ENCODE measurements at places on chromosomes 6 and 20.

DNA sequence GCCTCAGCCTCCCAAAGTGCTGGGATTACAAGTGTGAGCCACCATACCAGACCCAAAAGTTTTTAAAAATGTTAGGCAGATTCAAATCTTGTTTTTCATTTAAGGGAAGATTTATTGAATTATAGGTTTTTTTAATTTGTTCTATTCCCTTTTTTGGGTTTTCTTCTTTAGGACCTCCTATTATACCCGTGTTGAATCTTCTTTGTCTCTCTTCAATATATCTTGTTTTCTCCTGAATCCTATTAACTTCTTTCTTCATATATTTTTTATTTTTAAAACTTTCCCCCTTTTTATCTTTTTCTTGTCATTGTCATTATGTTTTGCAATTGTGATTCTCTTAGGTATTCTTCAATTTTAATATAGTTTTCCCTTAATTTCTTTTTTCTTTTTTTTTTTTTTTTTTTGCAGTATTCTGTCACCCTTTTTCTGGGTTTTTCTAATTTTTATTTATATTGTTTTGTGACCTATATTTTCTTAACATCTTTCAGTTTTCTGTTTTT, 45.9 kb upstream of the NOP56 start:
- no peak for DNase-seq

GRCh38 chr6:8069151-8069550, 5.0 kb upstream of the BLOC1S5 start:
- no peak for DNase-seq

- DNase-seq: no peak
Measured at GRCh38 chr20:63576311-63576710, 2.3 kb upstream of the HELZ2 start.

- peak; percentile 73 for DNase-seq
Measured at GRCh38 chr6:83854001-83854501, 891 bp downstream of the RIPPLY2 start.

DNA sequence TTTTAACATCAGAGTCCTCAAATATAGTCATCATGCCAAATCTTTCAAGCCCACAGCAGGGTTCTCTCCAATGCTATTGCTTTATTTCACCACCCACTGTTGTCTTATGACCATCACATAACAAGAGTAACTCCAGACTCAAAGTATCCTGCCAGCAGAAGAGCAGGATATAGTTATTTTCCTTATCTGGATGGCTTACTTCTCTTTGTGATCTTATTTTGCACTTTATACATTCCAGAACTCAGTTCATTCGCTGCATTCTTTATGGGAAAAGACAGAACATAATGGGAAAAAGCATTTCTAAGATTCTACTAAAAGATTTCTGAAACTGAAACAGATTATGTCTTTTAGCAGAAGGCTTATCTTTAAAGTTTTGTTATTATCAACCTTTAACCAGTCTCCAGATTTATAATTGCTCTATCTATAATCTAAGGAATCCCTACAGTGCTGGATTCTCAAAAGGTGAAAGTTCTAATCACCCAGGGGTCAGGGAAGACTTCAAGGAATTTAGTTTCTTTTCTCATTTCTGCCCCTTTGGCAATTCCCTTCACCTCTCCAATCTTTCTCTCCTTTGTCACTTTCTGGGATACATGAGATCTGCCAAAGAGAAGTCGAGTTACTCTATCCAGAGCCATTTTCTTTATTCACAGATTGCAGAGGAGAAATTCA, 190.4 kb downstream of the TPBG start:
- no peak for DNase-seq

DNA sequence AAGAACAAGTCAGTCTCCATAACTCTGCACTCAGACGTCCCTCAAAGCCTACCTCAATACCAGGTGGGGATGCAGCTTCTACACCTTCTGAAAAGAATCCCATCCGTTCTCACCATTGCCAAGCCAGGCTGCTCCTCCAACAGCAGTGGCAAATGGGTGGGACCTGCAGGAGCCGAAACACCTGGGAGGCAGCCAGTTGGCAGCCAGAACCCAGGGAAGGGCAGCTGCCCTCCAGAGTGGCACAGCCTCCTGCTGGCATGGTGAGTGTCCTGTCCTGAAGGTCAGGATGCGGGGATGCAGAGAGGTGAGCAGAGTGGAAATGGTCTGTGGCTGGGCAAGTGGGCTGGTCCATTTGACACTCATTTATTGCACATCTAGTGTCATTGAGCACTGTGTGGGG, 210.6 kb upstream of the CDH4 start:
- no peak for DNase-seq

GRCh38 chr6:132369526-132369925, 31.7 kb downstream of the MOXD1 start:
- no peak for DNase-seq

- no peak for DNase-seq
Measured at GRCh38 chr20:44552950-44553908, 29.1 kb upstream of the PKIG start.

DNA sequence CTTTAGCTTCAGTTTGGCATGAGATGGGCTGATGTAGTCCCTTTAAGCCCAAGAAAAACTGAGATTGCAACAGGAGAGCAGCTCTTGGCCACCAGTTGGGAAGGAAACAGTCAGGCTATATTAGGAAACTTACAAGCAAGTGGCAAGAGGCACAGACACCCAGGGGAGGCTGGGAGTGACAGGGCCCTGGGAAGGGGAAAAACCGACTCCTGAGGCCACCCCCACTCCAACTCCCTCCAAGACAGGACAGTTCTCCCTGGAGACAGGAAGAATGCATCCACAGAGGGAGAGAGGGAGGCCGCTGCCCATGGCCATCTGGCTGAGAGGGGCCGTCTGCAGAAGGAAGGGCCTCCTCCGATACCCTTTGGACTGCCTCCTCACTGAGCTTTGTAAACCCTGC, 20.5 kb downstream of the JPH2 start:
- no peak for DNase-seq

DNA sequence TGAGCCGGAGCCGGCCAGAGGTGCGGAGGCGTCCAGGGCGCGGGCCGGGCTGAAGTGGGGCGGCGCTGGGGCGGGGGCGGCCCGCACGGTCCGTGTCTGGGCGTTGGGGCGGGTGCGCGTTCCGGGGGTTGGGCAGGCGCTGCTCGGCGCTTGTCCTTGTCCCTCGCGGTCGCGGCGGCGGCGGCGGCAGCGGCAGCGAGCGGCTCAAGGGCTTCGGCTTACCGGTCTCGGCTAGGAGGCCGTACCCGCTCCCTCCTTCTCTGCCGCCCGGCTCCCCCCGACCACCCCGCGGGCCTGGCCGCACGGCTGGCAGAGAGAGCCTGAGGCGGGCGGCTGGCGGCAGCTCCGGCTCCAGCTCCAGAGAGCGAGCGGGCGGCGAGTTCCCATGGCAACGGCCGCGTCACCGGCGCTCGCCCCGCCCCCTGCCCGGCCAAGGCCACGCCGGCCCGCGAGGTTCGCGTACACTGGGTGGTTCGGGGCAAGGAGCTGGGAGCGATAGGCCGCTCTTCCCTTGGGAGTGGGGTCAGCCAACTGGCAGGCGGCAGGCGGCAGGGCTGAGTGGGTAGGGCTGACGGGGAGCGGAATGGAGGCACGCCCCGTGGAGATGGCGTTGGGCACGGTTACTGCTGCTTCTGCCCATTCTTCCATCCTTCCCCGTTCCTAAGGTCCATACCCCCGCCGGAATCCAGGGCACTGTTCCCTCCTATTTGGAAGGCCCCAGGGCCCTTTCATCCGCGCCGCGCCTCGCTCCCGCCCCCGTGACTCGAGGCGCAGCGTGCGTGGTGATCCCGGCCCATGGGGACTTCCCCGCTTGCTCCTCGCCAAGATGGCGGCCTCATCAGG, at the start of gene LRRC73:
TSS of gene LRRC73 (minus strand) at position 363 of the 843 bp plus-strand sequence. CDS start 561 bp downstream, outside the sequence.
- peak; percentile 51 for DNase-seq

- DNase-seq: peak; percentile 90
Measured at GRCh38 chr6:41568585-41569384, 22.6 kb downstream of the FOXP4 start.

DNA sequence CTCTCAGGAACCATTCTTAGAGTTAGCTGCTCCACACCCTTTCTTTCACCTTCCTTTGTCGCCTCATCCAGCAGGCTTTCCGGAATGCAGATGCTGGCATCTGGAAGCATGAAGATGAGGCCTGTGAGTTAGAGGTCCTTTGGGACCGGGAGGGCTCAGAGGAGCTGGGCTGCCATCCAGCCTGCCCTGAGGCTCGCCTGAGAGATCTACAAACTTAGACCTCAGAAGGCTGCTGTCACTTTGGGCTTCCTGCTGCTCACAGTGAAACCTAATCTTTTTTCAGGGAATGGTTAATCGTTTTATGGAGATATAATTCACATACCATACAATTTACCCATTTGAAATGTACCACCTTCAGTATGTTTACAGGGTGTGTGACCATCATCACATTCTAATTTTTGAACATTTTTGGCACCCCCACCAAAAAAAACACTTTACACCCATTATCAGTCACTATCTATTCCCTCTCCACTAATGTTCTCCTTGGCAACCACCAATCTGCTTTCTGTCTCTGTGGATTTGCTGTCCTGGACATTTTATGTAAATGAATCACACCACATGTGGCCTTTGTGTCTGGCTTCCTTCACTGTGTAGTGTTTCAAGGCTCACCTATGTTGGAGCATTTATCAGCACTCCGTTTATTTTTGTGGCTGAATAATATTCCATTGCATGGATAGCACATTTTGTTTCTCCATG, 20.0 kb upstream of the MPC1 start:
- DNase-seq: no peak

DNA sequence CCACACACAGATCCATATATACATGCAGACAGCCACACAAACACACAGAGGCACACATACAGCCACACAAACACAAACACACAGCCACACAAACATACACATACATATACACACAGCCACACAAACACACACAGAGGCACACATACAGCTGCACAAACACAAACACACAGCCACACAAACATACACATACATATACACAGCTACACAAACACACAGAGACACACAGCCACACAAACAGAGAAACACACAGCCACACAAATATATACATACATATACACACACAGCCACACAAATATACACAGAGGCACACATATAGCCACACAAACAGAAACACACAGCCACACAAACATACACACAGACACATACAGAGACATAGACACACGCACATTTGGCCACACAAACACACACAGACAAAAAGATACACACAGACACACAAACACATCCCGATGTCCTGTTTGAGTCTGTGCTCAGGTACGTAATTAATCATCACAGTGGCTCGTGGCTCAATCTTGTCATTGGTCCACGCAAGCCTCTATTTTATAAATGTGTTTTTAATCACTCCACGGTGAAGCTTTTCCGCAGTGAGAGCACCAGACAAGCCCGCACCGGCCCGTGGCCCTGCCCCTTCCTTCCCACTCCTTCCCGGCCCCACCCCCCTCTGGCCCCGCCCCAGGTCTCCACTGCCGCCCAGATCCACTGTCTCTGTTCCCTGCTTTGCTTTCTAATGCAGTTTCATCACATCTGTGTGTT, 135.3 kb downstream of the CDH4 start:
- DNase-seq: peak; percentile 29

DNA sequence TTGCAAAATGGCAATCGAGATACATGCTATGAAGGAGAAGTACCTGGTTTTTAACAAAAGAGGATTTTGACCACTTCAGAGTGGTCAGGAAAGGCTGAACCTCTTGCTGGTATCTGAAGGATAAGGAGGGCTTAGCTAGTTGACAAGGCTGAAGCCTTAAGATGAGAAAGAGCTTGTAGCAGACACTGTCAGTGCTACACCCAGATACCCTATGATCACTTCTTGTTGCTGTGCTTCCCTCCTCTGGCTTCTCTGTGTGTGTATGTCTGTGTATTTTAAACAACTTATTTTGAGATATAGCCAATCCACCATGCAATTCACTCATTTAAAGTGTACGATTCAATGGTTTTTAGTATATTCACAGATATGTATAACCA, 38.9 kb upstream of the TGM2 start:
- no peak for DNase-seq

DNA sequence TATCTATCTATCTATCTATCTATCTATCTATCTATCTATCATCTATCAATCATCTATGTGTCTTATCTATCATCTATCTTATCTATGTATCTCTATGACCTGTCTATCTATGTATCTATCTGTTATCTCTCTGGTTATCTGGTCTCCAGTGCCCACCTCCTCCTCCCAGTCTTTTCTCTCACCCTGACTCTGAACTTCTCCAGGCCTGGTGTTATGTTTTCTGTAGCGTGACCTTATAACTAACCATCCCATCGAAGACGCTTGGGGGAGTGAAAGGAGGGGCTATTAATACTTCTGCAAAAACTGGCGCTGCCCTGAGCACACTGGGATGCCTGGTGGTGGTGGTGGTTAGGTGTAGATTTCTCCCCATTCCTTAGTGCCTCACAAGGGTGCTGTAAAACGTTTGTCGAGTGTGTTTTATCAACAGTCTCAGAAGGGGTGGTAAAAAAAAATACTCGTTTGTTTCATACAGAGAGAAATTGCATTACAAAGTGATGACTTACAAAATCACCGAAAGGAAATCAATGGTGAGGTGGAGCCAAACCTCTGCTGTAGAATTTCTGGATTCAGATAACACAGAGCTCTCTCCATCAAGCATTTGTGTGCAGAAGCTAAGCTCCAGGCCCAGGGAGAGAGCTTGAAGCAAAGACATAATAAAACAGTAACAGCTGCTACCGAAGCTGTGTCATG, 156.2 kb downstream of the BCAS1 start:
- DNase-seq: no peak

DNA sequence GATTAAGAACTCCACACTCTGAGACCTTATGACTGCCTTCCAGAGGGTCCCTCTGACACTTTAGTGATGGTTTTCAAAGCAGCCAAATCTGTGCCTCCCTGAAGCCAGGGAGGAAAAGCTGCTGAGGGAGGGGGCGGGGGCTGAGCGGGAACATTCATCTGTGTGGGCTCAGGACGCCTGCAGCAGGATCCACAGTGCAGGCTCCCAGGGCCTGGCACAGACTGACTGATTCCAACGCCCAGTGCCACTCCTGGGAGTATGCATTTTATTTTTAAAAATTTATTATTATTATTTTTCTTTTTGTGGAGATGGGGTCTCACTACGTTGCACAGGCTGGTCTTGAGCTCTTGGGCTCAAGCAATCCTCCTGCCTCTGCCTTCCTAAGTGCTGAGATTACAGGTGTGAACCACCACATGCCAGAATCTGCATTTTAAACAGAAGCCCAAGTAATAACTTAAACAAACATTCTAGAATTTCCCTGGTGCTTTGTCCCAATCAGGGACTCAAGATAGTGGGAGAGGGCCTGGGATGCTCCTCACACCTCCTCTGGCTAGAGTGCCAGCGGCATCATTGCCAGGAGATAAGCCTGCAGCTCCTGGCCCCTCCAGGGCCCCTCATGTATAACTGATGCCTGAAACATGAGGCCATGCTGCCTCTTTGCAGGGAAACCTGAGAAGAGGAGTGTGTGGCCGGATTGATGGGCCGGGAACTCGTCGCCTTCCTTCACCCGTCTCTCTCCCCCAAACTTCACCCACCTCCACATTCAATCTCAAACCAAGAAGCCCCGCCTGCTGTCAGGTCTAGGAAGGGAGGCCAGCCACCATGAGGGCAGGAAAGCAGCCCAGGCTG, 438 bp upstream of the TMC2 start:
- no peak for DNase-seq

DNA sequence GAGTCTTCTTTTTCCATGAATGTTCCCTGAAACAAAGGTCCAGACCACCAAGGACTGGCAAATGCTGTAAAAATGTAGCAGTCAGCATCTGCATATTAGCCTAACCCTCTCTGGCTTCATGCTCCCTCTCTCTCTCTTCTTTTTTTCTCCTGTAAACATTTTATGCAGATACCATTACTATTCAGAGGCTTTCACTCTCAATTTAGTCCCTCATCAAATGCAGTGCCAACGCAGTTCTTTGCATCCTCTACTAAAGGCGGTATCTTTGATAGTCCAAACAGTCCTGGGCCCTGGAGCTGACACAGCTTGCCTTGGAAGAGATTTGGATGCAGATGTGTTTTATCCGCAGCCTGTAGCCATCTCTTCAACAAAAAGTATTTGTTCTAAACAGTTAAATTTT, 167.1 kb upstream of the MMS22L start:
- DNase-seq: no peak

Data from SHP77 (cell line).